CD4-positive, alpha-beta memory T cell (primary cell): ENCODE measurements at places on chromosomes 12 and 14. TPM values are rescaled to one million over a fixed set of nuclear protein-coding genes. Genes with fewer than 3 reads are reported as not detected.

GRCh38 chr14:34496679-34497513, 34.9 kb upstream of the SPTSSA start:
- no peak overlapping the region for H3K27ac ChIP-seq
- no peak for DNase-seq
- H3K4me1 ChIP-seq, result no peaks in the 10 kb centered on the region
- no peak overlapping the region for H3K4me3 ChIP-seq
- no peaks in the 10 kb centered on the region for H3K27me3 ChIP-seq

GRCh38 chr12:46958599-46959290, 120.7 kb upstream of the PCED1B start:
- peaks cover 4% of the 10 kb centered on the region for H3K27me3 ChIP-seq
- H3K36me3 ChIP-seq, result no peaks in the 10 kb centered on the region
- no peak for DNase-seq
- no peak overlapping the region for H3K27ac ChIP-seq

Gene CD163
- not detected for polyA plus RNA-seq

Gene RFX4
- polyA plus RNA-seq, result not detected

Gene POTEG
- not detected for polyA plus RNA-seq

DNA sequence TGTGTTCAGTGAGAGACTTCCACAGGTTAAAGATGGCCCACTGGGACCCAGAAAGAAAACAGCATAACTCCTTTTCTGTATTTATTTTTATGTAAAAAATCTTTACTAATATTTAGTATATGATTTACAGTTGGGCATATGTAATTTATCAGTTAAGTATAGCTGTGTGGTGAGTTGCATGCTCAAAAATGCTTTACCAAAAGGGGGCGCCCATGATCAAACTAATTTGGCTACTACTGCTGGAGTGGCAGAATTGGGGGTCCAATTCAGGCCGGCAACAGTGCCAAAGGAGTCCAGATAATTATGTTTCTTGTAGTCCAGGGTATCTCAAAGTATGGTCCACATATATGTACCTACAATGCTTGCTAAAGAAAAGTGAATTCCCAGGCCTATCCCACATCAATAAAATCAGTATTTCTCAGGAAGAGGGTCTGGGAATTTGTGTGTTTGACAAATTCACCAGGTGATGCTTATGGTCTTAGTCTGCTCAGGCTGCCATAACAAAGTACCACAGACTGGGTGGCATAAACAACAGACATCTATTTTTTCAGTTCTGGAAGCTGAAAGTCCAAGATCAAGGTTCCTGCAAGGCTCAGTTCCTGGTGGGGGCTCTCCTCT, 152.0 kb downstream of the KTN1 start:
- no peaks in the 10 kb centered on the region for H3K27me3 ChIP-seq
- no peak overlapping the region for H3K4me3 ChIP-seq
- H3K27ac ChIP-seq, result no peak overlapping the region

DNA sequence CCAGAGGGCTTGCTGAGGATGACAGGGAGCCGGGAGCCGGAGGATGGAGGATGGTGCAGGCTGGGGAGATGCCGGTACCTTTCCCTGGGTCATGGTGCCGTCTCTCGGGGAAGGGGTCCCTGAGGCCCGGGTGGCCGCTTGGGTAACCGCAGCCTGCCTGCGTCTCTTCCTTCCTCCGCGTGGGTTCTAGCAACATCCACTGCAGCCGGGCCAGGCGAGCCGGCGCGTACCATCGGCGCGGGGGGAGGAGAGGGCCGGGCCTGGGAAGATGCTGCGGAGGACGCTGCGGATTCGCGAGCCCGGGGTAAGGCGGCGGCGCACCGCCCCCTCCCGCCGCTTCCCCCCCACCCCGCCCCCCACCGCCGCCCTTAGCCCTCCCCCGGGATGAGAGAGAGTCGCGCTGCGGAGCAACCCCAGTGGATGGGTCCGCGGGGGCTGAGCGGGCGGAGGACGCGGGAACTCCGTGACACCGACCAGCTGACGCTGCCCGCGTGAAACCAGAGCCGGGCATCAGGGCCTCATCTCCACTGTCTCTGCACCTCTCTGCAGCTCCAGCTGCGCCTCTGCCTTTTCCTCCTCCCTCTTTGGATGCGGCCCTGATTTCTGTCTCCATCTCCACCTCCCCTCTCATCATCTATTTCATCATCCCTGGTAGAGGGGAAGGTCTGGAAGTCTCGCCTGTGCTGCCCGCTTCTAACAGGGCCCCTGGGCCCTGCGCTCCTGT, at the start of gene FAIM2:
TSS of gene FAIM2 (minus strand) at position 201 of the 724 bp plus-strand sequence. CDS start at position 93, 108 bp downstream.
- H3K36me3 ChIP-seq, result no peaks in the 10 kb centered on the region
- H3K27ac ChIP-seq, result no peak within 1 kb of the TSS
- no peak within 1 kb of the TSS for H3K4me3 ChIP-seq
- H3K4me1 ChIP-seq, result no peaks in the 10 kb centered on the region

DNA sequence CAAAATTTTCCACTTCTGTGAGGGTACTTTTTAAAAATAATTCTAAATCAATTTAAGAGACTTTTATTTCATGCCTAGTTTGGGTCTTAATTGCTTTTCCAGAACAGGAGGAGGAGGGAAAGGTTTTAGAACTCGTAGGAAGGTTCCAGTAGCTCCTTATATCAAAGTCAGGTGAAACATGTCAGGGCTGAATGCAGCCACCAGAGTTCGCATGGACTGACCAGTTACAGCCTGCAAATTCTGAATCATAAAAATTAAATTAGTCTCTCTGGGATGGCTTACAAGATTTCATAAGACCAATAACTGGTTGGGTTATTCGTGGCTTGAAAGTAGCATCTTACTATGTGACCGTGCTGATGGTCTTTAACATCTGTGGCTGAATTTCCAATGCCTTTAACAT, 397 bp downstream of the BDKRB1 start:
- DNase-seq, result no peak
- H3K36me3 ChIP-seq, result no peaks in the 10 kb centered on the region
- H3K4me1 ChIP-seq, result no peaks in the 10 kb centered on the region
- no peak overlapping the region for H3K4me3 ChIP-seq
- H3K27ac ChIP-seq, result no peak overlapping the region

- no peak overlapping the region for H3K27ac ChIP-seq
- no peaks in the 10 kb centered on the region for H3K27me3 ChIP-seq
- peak; percentile 10 for DNase-seq
- H3K4me1 ChIP-seq, result no peaks in the 10 kb centered on the region
- no peaks in the 10 kb centered on the region for H3K36me3 ChIP-seq
Measured at GRCh38 chr12:18158774-18159557, 69.0 kb upstream of the RERGL start.

- H3K36me3 ChIP-seq, result no peaks in the 10 kb centered on the region
- H3K4me3 ChIP-seq, result no peak overlapping the region
- no peak overlapping the region for H3K27ac ChIP-seq
Measured at GRCh38 chr14:96065661-96066459, 26.7 kb downstream of the C14orf132 start.

Gene RNU4-1
- not detected for polyA plus RNA-seq

Gene DPF3
- polyA plus RNA-seq, result 0.25 TPM

Gene SERPINA10
- not detected for polyA plus RNA-seq

Gene PRORP
- 121 TPM for polyA plus RNA-seq

- H3K27ac ChIP-seq, result no peak overlapping the region
- H3K4me3 ChIP-seq, result no peak overlapping the region
- H3K4me1 ChIP-seq, result peaks cover 36% of the 10 kb centered on the region
- H3K27me3 ChIP-seq, result no peaks in the 10 kb centered on the region
- no peaks in the 10 kb centered on the region for H3K36me3 ChIP-seq
Measured at GRCh38 chr14:71592361-71592760, 339.9 kb upstream of the RGS6 start.
